ENCODE measurements at places on chromosomes 5 and 9. TPM values are rescaled to one million over a fixed set of nuclear protein-coding genes. Genes with fewer than 3 reads are reported as not detected.

Gene TLR4
- 0.05 TPM for total RNA-seq

Gene CNOT8
- 63.8 TPM for total RNA-seq

Gene DAPK1
- 37.8 TPM for total RNA-seq

Gene OCLN
- 2.8 TPM for total RNA-seq

Gene NR2F1-AS1
- total RNA-seq, result 0.93 TPM

Gene RORB
- 0.14 TPM for total RNA-seq

Gene LCN1
- not detected for total RNA-seq

Gene PCDHGA12
- 0.12 TPM for total RNA-seq

Gene PCDHGA4
- total RNA-seq, result 0.26 TPM

Gene PCDHB8
- not detected for total RNA-seq

GRCh38 chr9:228929-229695 lies 14.4 kb downstream of the DOCK8 start:
- no peak overlapping the region for H3K27ac ChIP-seq
- H3K4me1 ChIP-seq, result no peaks in the 10 kb centered on the region
- DNase-seq, result no peak
- peaks cover 3% of the 10 kb centered on the region for H3K27me3 ChIP-seq

GRCh38 chr5:137629646-137630045 lies 106.2 kb downstream of the KLHL3 start:
- no peaks in the 10 kb centered on the region for H3K27me3 ChIP-seq
- H3K4me3 ChIP-seq, result no peak overlapping the region
- no peak overlapping the region for H3K27ac ChIP-seq
- DNase-seq, result peak; percentile 28
- peaks cover 5% of the 10 kb centered on the region for H3K4me1 ChIP-seq

GRCh38 chr5:38582293-38582974 lies 26.0 kb upstream of the LIFR start:
- DNase-seq, result no peak
- peaks cover 5% of the 10 kb centered on the region for H3K4me1 ChIP-seq
- H3K27me3 ChIP-seq, result peaks cover 53% of the 10 kb centered on the region
- no peak overlapping the region for H3K4me3 ChIP-seq

- no peak overlapping the region for H3K27ac ChIP-seq
- DNase-seq, result peak; percentile 0
- H3K4me3 ChIP-seq, result no peak overlapping the region
- peaks cover 34% of the 10 kb centered on the region for H3K4me1 ChIP-seq
Measured at GRCh38 chr9:93116072-93116961, 17.7 kb downstream of the NINJ1 start.

DNA sequence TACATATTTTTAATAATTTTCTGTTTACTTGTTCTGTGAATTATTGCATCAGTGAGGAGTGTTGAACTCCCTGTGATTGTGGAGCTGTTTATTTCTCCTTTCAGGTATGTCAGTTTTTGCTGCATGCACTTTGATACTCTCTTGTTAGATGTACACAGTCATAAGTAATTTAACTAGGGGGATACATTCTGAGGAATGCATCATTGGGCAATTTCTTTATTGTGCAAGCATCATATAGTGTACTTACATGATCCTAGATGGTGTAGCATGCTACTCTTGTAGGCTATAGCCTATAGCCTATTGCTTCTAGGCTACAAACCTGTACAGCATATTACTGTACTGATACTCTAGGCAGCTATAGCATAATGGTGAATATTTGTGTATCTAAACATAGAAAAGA lies 9.5 kb downstream of the DENND4C start:
- H3K4me1 ChIP-seq, result peaks cover 19% of the 10 kb centered on the region
- H3K36me3 ChIP-seq, result no peaks in the 10 kb centered on the region
- no peaks in the 10 kb centered on the region for H3K27me3 ChIP-seq
- peak overlapping the region; percentile 19 for H3K27ac ChIP-seq
- no peak overlapping the region for H3K4me3 ChIP-seq

GRCh38 chr5:176664886-176665285 lies 17.6 kb downstream of the TSPAN17 start:
- no peak overlapping the region for H3K4me3 ChIP-seq
- DNase-seq, result no peak

DNA sequence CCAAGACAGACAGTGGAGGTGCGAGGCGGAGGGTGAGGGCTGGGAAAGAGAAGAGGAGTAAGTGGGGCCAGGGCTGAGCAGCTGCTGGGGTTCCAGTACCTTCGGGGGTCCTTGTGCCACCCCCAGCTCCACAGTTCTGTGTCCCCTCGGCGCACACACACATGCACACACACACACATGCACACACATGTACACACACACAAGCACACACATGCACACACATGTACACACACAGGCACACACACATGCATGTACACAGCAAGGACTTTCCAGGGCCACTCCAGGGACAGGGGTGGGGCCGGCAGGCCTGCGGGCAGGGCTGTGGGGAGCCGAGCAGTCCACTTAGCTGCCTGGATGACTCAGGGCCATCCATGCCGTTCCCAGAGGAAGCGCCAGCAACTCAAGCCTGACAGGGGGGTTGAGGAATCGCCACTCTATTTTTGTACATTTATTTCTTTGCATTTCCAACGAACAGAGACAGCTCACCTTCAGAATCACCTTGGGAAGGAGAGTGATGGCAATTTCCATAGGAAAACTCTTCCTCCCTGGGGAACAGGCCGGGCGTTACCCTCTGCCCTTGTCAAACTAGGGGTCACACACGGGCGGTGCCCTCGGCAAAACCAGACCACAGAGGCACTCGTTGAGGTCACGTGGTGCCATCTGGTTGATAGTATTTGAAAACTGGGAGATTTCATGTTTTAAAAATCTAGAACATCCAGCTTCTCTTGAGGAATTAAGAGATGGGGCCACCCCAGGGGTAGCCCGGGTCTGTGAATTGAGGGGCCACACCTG lies 135.7 kb downstream of the ADAMTS2 start:
- H3K36me3 ChIP-seq, result no peaks in the 10 kb centered on the region
- no peak overlapping the region for H3K27ac ChIP-seq
- no peak for DNase-seq

DNA sequence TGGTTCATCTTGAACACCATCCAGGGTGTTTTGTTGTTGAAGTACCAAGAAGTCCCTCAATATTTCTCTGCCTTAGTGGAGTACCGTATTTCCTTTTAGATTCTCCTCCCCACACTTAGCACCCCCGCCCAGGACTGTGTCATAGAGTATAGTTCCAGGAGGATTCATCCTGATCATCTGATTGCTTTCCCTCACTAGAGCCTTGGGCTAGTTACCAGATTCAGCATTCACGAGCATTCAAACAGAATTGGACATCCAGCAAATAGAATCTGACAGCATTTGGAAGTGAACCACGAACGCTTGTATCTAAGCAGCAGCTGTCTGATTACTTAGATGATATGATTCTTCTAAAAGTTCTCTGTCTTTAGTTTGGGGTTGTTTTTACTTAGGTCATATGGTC lies 248.1 kb upstream of the TAS2R1 start:
- no peaks in the 10 kb centered on the region for H3K36me3 ChIP-seq
- no peaks in the 10 kb centered on the region for H3K4me1 ChIP-seq
- no peaks in the 10 kb centered on the region for H3K27me3 ChIP-seq
- no peak for DNase-seq
- no peak overlapping the region for H3K27ac ChIP-seq

DNA sequence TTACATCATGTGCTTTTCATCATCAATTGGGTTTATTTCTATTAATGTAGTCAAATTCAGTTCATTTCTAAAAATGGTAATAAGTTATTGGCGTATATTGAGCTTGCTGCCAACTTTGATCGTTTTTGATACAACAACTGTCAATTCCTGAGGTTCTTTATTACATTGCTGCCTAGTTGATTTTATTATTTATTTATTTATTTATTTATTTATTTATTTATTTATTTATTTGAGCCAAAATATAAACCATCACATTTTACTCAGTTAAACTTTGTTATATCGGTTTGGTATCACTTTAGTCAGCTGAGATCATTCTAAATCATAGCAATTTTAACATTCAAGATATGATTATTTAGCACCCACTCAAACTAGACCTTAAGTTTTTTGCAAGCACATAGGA lies 100.0 kb downstream of the FBXO38 start:
- no peak overlapping the region for H3K27ac ChIP-seq
- no peak overlapping the region for H3K4me3 ChIP-seq
- no peak for DNase-seq
- H3K27me3 ChIP-seq, result peaks cover 47% of the 10 kb centered on the region
- no peaks in the 10 kb centered on the region for H3K36me3 ChIP-seq

DNA sequence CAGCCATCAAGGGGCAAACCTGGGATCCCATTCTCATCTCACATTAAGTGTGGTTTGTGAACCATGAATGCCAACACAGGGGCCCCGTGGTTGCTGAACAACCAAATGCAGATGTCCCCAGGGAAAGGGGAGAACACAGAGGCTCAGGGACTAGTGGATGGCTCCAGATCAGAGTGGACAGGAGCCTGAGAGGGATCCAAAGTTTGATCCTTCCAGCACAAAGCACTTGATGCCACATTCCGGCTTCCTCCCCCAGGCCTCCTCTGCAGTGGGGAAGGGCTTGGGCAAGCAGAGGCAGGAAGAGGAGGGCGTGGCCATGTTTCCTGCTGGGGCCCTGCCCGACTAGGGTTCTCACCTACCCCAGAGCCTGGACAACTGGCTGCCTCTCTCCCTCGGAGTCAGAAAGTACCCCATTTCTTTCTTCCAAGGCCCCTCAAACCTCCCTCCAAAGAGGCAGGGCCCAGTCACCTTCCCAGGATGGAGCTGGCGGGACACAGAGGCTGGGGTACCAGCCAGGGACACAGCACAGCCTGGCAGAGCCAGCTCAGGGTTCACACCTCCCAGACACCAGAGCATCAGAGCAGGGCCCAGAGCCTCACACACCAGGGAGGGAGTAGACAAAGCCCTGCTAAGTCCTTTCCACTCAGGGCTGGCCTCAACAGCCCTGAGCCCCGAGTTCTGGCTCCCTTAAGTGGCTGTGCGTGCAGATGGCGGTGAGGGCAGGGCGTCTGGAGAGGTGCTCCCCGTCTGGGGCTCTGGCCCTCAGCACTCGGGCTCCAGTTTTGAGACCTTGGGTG lies 4.3 kb upstream of the RNF44 start:
- peaks cover 60% of the 10 kb centered on the region for H3K4me1 ChIP-seq
- peak overlapping the region; percentile 88 for H3K27ac ChIP-seq
- no peaks in the 10 kb centered on the region for H3K27me3 ChIP-seq
- H3K36me3 ChIP-seq, result no peaks in the 10 kb centered on the region

- DNase-seq, result peak; percentile 32
- H3K27ac ChIP-seq, result no peak within 1 kb of the TSS
- H3K27me3 ChIP-seq, result peaks cover 5% of the 10 kb centered on the region
- H3K36me3 ChIP-seq, result peaks cover 9% of the 10 kb centered on the region
Measured at GRCh38 chr5:151020304-151021110, at the start of gene GPX3. Gene GPX3 (plus strand): TSS chr5:151020591. CDS start chr5:151020655, 64 bp downstream.

DNA sequence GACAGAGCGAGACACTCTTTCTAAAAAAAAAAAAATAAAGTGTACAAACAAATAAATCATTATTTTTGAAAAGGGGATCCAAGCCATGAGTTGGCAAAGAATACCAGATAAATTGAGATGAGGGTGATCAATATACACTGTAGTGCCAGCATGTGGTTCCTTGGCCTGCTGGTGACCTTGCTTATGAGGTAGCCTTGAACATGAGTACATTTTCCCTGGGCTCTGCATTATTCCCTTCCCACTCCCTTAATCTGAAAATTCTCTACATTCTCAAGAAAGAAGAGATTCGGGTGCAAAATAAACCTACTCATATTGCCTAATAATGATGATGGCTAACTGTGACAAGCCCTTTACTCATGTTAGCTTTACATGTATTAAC lies 33.3 kb downstream of the SH3RF2 start:
- H3K27me3 ChIP-seq, result peaks cover 34% of the 10 kb centered on the region
- no peak overlapping the region for H3K4me3 ChIP-seq
- no peaks in the 10 kb centered on the region for H3K4me1 ChIP-seq
- H3K36me3 ChIP-seq, result no peaks in the 10 kb centered on the region

GRCh38 chr5:139946440-139946839 lies 96.7 kb downstream of the NRG2 start:
- H3K36me3 ChIP-seq, result peaks cover 2% of the 10 kb centered on the region
- H3K4me3 ChIP-seq, result no peak overlapping the region
- no peak overlapping the region for H3K27ac ChIP-seq
- H3K27me3 ChIP-seq, result peaks cover 51% of the 10 kb centered on the region

DNA sequence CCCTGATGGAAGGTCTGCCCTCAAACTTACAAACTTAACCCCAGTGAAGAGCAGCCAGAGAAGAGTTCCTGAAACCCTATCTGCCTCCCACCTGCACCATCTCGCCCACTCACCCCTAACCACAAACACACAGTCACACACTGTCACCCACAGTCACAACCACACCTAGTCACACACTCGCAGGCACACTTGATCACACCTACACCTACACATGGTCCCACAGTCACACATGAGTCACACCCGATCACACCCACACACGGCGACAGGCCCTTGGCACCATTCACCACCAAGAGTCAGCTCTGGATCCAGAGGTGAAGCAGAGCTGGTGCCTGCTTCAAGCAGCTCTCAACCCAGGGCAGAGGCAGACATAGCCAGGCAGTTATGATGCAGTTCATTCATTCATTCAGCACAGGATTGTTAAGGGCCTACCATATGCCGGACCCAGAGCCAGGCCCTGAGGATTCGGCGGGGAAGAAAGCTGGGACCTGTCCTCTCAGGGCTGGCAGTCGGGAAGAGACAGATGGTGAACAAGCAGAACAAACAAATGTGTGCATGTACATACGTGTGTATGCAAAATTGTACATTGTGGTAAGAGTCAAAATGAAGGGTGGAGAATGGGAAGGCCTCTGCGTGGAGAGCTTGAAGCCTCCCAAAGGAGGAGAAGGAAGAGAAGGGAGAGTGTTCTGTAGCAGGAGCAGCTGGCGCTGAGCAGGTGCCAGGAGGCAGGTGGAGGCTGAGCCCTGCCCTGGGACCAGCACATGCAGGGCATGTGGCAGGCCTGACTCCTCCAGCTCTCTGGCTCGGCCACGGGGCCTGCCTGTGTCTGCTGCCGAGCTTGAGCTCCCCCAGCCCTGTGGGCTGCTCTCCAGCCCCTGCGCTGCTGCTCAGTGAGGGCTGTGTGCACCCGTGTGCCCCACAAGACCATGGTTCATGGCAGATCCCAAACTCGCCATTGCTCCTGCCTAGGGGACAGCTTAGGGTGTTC lies 6.4 kb downstream of the TSPAN17 start:
- peak overlapping the region; percentile 1 for H3K27ac ChIP-seq
- H3K4me1 ChIP-seq, result peaks cover 57% of the 10 kb centered on the region
- peaks cover 5% of the 10 kb centered on the region for H3K27me3 ChIP-seq

DNA sequence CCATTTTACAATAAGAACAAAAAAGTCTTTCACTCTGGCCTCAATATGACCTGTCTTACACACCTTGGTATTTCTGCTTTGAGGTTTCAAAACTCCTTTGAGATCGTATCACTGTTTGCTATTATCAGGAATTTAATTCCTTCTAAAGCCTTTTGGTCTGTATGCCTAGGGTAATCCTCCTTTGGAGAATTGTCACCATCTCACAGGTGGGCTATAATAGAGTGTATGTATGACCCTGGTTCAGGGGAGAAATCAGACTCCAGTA lies 13.7 kb downstream of the CMYA5 start:
- H3K27me3 ChIP-seq, result no peaks in the 10 kb centered on the region
- H3K27ac ChIP-seq, result no peak overlapping the region
- no peaks in the 10 kb centered on the region for H3K36me3 ChIP-seq
- H3K4me3 ChIP-seq, result no peak overlapping the region
- DNase-seq, result no peak
- peaks cover 7% of the 10 kb centered on the region for H3K4me1 ChIP-seq

Data from activated T-cell treated with anti-CD3 and anti-CD28 coated beads, Interleukin-2, amount 50 U/mL, for 72 hours (primary cell).